ENCODE measurements at places on chromosomes 16 and 17.

DNA sequence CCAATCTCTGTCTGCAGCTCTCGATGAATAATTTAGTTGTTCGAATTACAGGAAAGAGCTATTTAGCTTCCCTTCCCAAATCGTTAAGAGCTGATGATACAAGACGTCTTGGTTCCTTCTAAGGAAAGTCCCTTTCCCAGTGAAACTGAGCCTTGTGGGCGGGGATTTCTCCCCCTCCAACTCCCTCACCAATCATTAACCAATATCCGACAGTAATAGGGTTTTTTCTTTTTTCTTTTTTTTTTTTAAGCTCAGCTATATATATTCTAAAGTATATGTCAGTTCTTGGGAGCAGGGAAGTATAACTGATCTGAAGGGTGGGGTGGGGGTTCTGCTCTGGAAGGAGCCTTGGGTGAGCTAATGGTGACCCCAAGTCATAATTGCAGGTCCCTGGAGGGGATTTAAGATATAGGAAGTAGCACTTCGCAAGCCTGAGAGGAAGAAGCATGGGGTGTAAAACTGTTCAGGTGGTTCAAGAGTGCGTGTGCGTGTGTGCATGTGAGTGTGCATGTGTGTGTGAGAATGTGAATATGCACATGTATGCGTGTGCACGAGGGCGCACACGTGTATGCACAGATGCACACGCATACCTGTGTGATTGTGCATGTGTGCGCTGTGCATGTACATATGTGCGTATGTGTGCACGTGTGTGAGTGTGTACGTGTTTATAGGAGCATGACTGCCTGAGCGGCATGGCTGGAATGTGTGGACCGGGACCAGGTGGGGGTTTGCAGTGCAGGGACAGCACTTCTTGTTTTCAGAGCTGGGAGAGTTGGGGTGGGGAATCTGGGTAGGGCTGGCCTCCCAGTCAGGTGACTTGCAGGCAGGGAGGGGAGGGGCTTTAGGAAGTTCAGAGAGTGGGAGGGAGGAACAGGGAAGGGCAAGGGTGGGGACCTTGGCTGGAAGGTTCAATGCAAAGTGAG, 42.7 kb downstream of the SOCS3 start:
- peak; percentile 73 for DNase-seq

- DNase-seq, result no peak
These were observed 17.5 kb downstream of the RHOT1 start for GRCh38 chr17:32159586-32160438.

GRCh38 chr17:72388765-72389473, 268.1 kb downstream of the SOX9 start:
- DNase-seq, result no peak

DNA sequence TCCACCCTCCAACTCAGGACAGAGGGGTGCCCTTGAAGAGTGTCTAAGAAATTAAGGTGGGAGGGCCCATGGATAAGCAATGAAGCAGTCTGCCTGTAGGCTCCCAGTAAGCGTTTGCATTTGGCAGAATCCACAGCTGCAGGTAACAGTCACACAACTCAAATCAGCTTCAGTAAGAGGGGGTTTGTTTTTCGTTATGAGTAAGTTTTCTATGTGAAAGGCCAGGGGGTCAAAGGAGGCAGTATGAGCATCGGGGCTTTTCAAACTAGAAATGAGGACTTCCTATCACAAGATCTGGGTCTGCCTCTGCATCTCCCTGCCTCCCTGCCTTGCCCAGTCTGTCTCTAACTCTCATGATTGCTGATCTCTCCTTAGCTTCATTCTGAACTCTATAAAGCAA, 128.1 kb upstream of the CCL2 start:
- DNase-seq, result no peak

DNA sequence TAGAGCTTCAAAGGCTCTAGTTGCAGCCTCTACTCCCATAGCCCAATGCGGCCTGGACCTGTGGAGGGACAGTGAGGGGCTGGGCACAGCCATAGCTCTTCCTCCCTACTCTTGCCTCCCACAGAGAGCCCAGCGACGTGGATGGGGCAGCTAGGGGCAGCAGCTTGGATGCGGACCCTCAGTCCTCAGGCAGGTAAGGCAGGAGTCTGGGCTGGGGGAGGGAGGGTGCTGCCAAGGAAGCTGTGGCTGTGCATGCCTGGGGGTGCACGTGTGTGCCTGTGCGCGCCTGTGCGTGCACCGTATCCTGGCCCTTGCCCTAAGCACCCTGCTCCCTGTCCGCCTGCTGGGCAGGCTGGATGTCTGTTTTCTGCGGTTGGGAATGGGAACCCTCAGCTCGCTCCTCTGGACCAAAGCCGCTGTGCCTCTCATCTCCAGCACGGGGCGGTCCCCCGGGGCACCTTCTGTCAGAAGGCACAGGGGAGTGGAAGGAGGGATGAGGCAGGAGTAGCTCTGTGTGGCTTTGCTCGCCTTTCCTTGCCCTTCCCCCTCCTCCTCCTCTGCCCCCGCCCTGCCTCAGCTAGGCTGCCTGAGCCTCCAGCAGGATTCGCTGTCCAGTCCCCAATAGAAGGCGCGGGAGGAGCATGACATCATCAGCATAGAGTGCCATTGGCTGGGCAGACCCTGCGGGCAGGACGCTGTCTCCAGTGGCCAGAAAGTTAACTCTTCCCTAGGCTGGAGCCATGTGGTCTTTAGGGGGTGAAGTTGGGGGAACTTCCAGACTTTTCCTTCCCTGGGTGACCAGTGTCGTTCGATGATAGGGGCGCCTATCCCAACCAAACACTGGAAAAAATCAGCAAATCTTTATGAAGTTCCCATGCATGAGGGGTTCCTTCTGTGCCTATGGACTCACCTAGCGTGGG, 797 bp downstream of the PRCD start:
- peak; percentile 97 for DNase-seq

DNA sequence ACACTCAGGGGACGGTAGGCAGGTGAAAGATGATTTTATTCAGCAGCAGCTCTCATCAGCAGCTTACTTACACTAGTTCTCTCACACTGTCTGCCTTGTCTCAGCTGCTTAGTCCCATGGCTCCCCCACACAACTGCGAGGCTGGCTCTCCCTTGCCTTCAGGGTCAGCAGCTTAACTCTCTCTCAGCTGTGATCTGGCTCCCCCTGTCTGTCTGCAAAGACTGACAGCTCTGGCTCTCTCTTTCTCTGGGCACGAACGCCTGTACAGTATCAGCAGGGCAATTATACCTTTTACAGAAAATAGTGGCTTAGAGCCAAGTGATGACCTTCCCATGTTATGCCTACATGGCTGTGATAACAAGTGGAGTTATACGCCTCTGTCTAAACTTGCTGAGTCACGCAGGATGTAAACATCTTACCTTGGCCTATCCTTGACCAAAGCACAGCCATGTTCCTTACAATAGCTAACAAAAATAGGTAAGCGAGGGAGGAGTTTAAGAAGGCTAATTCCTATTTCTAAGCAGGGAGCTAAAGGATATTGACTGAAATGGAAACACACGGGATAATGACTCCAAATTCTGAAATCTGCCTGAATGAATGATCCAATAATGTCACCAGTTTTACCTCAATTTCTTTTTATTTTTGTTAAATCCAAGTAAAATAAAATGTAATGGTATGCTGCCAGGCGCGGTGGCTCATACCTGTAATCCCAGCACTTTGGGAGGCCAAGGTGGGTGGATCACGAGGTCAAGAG, 1.1 kb upstream of the NDUFAB1 start:
- no peak for DNase-seq

GRCh38 chr17:41331606-41332005, 16.1 kb upstream of the KRTAP17-1 start:
- DNase-seq, result no peak

DNA sequence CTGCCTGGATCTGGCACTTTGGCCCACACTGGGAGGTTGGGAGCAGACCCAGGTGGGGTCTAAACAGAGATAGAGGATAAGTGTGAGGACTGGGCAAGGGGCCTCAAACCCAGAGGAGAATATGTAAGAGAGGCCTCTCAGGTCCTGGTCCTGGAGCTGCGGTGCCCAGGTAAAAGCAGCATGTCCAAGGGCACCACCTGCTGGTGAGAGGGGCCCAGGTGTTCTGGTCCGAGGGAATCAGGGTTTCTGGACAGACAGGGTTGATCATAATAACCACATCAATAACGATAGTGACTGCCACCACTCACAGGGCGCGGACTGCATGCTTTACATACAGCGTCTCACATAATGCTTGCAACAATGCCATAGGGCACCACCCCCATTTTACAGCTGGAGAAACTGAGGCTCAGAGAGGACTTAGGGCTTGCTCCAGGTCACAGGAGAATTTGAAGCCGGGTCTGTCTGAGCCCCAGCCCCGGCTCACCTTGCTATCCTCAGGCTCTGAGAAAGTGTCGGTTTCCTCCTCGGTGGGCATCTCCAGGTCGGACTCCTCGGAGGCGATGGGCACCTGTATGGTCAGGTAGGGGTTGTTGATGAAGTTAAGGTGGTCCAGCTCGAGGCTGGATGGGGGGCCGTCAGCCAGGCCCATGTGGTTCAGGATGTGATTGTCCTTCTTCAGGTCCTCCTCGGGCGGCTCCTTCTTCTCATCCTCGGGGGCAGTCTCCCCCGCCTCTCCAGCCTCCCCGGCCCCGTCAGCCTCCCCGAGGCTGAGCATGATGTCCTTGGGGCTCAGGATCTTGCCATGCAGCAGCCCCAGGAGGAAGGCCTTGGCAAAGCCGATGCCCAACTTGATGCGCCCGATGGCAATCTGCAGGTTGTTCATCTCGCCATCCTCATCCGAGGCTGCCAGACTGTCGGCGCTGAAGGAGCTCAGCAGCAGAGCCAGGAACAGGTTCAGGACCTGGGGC, 19.1 kb upstream of the CD79B start:
- no peak for DNase-seq

GRCh38 chr17:55242476-55242875, 22.3 kb upstream of the HLF start:
- no peak for DNase-seq

DNA sequence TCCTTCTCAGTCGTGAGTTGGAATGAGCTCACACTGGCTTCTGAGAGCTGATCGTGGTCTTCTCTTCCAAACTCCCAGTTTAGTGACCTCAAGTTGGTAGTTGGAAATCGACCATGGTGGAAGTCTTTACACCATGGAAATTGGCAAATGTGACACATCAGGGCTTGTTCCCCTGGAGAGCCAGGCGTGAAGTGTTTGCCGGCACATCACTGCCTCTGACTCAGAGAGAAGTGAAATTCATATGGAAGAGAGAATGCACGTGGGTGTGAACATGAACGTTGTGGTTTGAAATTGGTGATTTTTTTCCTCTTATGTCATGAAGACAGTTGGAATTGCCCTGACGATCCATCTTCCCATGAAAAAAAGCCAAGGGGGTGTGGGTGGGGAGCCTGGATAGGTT, 47.4 kb downstream of the AXIN2 start:
- no peak for DNase-seq

GRCh38 chr17:3923466-3924190, 7.4 kb upstream of the P2RX1 start:
- no peak for DNase-seq

DNA sequence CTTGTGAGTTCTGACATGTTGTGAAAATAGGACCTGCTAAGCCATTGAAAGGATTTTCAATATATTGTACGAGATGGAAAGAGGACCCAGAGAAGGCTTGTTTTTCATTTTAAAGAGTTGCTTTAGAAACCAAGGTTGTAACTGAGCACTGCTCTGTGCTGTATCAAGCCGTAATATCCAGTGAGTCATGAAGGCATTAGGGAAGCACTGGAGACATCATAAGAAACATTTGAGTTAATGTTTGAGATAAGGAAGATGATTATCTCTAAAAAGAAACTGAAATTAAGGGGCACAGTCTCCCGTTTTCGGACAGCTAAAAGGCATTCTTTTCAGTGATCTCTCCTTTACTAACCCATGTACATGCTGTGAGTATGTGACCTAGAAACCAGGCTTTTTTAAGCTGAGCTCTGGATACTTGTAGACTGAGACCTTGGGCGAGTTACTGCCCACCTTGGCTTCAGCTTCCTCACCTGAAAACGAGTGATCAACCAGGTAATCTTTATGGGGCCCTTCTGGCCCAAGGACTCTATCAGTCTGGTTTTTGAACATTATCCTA, 149.2 kb upstream of the TBX2 start:
- no peak for DNase-seq

- DNase-seq, result no peak
These were observed 168.9 kb upstream of the NOG start for GRCh38 chr17:56424543-56425044.

DNA sequence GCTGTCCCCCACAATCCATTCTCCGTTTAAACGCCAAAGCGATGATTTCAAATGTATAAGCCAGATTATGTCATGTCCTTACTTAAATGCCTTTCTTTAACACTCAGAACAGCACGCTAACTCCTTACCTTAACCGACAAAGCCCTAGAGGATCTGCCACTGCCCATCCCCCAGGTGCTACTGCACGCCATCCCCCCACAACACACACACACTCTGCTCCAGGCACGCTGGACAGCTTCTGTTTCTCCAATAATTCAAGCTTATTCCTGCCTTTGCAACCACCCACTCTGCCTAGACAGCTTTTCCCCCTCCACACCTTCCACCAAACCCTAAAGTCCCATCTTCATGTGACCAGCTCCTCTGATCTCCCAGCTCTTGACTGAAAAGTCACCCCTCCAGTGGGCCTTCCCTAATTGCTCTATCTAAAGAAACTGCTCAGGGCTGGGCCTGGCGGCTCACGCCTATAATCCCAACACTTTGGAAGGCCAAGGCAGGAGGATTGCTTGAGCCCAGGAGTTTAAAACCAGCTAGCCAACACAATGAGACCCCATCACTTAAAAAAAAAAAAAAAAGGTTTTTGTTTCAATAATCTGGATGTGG, 38.9 kb upstream of the RPL38 start:
- no peak for DNase-seq

DNA sequence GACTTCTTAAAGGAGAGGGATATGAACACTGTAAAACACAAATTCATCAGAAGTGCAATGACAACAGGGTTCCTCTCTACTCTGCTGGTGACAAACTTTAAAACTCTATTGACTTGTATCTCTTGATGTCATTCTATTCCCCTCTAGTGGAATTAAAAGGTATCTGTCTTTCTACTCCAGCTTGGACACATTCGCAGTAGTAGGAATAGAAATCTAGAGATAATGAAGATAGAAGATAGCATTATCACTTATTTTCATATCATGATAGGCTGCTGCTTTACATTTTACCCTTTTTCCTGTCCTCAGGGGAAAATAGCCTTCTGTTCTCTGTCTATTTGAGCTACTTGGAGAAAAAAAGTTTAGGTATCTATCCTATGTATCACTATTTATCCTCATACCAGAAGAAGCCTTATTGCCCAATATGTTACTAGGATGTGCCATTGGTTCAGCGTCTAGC, 209.6 kb upstream of the CACNG5 start:
- no peak for DNase-seq

DNA sequence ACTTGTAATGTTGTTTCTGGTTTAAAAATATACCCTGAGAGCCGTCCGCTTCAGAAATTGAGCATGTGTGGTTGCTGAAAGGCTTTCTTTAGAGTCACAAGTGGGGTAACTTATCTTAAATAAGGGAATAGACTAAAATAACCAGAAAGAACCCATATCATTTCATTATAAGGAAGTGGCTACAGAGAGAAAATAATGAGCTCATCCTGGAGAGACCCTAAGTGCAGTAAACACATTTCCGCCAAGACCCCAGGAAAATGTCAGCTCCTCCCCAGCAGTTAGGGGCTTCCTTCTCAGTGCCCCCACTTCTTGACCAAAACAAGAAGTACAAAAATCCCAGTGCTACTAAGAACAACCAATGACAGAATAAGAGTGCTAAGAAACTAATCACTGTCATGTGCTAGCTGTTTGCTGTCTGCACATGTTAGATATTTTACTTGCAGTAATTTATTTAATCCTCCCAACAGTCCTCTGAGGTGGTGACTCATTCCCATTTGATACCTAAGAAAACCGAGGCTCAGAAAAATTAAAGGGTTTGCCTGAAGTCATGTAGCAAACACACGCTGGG, 83.5 kb downstream of the CDYL2 start:
- DNase-seq, result no peak

Measured in right hindlimb (tissue), 1 donor.